ENCODE measurements at places on chromosomes 5 and 9.
A peak's percentile ranks its signal among the peaks of the same experiment; 100 is the strongest.

GRCh38 chr9:93061791-93062763, 3.6 kb downstream of the SUSD3 start:
- DNase-seq: no peak

DNA sequence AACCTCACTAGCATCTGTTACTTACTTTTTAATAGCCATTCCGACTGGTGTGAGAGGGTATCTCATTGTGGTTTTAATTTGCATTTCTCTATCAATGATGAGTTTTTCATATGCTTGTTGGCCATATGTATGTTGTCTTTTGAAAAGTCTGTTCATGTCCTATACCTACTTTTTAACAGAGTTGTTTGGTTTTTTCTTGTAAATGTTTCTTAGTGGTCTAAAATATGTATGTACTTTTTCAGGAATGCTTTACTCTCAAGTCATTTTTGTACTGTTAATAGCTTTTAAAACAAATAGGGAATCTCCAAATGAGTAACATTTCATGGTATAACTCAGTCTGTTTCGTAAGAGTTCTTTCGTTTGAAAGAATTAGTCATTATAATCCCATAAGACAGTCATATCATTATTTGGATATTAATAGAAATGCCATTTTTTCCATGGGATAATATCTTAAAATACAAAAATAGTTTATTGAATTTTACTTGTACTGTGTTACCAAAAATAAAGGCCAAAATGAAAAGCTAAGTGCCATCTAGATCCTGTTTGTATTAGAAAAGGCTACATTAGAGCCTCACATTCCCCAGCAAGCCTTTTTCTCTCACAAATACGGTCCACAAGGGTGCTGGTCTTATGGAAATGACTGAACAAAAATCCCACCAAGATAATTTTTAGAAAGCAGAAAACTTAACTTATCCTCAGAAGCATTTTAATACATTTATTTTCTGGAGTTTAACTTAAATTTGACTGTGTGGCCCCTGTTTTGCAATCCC, 247.7 kb downstream of the PJA2 start:
- DNase-seq: no peak

DNA sequence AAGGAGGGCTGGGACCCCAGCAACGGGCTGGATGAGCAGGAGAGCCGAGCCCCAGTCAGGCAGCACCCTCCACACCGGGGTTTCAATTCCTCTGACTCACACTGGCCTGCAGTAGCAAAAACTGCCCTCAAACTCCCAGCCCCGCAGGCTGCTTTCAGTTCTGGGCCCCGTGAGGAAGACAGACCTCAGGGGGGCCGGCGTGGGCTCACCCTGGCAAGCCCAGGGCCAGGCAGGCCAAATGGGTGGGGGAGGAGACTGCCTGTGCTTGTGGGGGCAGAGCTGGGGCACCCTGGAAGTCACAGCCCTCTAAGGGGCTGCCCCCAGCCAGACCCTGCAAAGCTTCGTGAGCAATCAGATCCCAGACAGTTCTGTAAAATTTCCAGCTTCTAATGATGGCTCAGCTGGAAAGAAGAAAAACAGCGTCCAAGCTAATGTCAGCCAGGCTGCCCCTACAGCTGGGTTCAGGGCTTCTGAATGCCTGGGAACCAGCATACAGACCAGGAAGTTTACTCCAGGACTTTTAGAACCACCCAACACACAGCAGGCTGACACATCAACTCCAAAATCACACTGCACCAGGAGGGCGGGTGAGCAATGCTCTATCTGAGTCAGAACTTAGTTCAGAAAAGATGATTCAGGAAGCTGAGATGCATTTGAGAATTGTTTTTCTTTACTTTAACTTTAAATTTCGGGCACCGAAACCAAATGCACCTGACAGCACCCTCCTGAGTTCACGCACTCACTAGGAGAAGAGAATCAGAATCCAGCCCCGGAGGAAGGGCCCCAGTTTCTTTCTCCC, 34.7 kb downstream of the LPCAT1 start:
- no peak for DNase-seq

DNA sequence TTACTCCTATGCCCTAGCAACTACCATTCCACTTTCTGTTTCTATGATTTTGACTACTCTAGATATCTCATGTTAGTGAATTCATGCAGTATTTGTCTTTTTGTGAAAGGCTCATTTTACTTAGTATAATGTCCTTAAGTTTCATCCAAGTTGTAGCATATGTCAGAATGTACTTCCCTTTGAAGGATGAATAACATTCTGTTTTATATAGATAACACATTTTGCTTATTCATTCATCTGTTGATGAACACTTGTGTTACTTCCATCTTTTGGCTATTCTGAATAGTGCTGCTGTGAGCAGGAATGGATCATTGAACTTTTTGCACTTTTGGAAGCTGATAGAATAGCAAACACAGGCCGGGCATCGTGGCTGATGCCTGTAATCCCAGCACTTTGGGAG, 140.2 kb upstream of the MYO10 start:
- DNase-seq: no peak

DNA sequence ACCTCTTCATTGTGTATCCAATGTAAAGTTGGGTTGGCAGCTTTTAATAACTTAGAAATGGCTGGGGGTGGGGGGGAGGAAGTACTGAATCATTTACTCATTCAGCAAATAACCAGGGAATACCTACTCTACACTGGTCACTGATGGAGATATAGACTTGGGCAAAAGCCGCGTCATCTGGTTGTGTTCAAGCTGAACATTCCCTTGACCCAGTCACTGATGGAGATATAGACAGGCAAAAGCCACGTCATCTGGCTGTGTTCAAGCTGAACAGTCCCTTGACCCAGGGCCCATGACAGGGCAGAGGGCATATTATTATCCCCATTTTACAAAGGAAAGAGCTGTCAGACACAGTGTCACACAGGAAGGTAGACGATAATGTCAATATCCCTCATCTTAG, 32.6 kb downstream of the FOXI1 start:
- DNase-seq: no peak

- no peak for DNase-seq
Observed at GRCh38 chr5:58317009-58317408, 142.9 kb downstream of the PLK2 start.

DNA sequence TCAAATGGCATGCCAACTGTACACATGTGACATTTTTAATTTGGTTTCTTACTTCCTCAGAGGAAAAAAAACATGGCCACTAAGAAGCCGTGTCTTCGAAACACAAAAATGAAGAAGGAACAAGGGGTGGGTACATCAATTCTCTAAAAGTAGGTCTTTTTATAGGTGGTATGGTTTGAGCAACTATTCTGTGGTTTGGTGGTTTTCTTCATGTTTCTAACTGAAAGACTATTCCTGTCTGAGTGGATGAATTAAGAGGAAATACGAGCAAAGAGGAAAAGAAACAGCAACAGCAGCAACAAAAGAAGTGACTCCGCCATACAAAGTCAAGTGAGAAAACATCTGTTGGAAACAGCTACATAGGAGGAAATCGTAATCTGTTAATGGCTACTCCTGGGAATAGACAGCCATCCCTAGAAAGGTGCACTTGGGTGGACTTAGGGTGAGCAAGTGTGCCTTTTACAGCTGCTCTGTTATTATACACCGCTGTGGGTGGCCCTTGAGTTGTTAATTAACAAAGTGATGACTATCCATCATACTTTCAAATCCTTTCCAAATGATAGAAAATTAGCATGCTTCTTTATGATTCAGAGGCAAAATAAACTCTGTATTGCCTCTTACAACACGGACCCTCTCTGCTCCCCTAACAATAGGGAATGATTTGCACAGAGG, 575.8 kb downstream of the TLE1 start:
- DNase-seq: peak; percentile 57

DNA sequence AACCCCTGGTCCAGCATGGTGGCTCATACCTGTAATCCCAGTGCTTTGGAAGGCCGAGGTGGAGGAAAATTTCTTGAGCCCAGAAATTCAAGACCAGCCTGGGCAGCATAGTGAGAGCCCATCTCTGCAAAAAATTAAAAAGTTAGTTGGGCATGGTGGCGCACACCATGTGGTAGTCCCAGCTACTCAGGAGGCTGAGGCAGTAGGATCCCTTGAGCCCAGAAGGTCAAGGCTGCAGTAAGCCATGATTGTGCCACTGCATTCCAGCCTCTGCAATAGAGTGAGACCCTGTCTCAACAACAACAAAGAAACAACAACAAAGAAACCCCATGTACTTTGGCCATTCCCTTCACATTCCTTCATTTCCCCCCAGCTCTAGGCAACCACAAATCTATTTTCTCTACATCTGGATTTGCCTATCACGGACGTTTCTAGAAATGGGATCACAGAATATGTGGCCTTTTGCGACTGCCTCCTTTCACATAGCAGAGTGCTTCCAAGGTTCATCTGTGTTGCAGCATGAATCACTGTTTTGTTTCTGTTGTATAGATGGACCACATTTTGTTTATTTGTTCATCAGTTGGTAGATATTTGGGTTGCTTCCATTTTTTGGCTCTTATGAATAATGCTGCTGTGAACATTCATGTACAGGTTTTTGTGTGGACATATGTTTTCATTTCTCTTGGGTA, 17.9 kb downstream of the MIGA2 start:
- no peak for DNase-seq

- DNase-seq: no peak
Observed at GRCh38 chr5:158857976-158858375, 241.7 kb downstream of the EBF1 start.

DNA sequence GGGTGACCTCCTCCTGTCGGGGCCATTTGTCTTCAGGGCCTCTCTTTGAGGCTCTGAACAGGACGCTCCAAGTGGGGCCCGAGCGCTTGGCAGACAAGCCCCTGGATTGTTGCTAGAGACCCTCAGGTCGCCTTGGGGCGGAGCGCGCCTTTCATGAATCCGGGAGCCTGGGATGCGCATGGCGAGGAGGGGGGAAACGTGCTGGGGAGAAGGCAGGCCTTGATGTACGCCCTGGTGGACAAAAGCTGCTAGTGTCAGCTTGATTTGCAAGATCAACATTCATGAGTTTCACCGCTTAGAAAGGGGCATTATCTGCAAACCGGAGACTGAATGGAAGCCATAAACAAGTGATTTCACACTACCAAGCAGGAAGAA, 226.3 kb downstream of the SMARCA2 start:
- no peak for DNase-seq

- no peak for DNase-seq
Observed at GRCh38 chr9:38177680-38178079, 108.7 kb upstream of the SHB start.

- DNase-seq: no peak
Observed at GRCh38 chr5:132254321-132254977, 3.0 kb upstream of the PDLIM4 start.

DNA sequence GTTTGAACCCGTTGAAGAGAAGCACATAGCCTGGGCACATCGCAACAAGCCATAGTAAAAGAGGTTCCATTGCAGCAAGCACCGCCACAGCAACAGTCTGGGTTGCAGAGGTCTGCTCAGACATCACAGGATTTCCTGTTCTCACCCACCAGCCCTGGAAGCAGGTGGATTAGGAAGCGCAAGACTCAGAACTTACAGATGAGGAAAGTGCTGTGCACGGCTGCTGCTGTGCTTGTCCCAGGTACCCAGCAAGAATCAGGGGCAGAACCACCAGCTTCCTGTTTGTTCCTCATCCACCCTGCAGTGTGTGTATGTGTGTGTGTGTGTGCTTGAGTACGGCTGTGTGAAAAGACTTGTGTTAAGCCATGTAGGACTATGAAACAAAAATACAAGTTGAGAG, 124.7 kb upstream of the IRX2 start:
- DNase-seq: no peak

- no peak for DNase-seq
Observed at GRCh38 chr5:68445257-68446069, 229.9 kb downstream of the PIK3R1 start.

DNA sequence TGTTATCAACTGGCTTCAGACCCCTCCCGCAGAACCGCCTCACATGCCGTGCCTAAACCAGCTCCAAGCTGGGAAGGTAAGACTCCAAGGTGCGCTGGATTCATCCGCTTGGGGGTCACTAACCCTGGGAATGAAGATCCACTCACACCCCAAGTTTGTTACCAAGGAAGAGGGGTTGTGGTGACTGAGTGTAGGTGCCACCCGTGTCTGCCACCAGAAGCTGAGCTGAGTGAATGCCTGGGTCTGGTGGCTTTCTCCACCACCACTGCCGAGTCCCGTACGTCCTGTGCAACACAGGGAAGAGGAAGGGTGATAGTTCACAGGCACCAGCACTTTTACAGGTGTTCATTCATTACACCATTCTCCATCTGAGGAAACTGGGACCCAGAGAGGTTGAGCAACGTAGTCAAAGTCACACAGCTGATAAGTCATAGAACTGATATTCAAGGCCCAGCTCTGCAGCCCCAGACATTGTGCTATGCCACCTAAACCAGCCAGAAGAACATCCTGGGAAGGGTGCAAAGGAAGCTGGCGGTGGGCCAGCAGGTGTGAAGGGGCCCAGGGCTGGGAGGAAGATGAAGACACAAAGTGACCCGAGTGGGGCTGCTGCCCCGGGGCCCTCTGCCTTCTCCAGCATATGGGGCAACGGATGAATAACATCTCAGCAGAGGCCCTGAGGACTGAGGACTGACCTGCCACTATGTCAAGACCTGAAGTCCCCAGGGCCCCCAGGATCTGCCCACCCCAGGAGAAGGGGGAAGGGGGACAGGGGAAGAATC, 70.9 kb upstream of the PPP1R26 start:
- no peak for DNase-seq

DNA sequence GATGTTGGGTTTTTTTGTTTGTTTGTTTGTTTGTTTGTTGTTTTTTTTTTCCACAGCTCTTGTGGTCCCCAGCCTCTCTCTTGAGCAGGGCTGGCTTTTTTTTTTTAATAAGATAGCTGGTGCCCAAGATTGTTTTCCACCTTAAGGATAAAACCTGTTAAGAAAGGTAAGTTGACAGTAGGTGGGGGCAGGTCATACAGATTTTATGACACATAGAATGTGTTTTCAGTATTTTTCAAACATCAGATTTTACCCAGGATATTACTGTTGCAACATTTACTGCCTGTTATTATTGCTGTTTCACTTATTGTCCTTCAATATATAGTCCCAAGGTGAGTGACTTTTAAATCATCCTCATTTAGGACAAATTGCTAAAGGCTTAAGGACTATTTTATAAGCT, 3.9 kb upstream of the IL7R start:
- DNase-seq: no peak

GRCh38 chr9:2459756-2460155, 161.8 kb upstream of the VLDLR start:
- no peak for DNase-seq

GRCh38 chr9:38394416-38394815, 1.9 kb downstream of the ALDH1B1 start:
- no peak for DNase-seq

DNA sequence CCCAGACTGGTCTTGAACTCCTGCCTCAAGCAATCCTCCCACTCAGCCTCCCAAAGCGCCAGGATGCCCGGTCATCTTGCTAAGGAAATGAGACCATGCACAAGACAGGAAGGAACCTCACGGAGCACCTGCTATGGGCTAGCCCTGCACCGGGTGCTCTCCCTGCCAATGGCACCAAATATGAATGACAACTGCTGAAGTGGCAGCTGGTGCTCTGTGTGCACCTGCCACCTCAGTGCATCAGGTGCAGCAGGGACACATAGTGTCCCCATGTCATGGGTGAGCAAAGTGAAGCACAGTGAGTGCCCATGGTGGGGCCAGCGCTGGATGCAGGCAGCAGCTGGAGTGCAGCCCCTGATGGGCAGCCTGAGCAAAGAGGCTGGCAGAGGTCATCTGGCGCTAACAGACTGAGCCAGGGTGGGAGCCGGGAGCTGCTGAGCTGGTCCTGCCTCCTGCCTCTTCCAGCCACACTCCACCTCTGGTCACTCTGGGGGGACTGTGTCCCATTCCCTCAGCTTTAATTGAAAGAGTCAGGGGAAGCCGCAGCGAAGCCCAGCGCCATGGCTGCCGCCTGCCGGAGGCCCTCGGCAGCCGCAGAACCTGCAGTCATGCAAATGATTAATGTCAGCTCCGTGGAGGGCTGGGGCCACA, 46.4 kb downstream of the BARX1 start:
- no peak for DNase-seq
